ENCODE measurements at places on chromosomes 1 and 21. TPM values are rescaled to one million over a fixed set of nuclear protein-coding genes. Genes with fewer than 3 reads are reported as not detected.
A peak's percentile ranks its signal among the peaks of the same experiment; 100 is the strongest.

Gene AMY2A
- total RNA-seq: not detected

Gene MRPS21
- 75.1 TPM for total RNA-seq

DNA sequence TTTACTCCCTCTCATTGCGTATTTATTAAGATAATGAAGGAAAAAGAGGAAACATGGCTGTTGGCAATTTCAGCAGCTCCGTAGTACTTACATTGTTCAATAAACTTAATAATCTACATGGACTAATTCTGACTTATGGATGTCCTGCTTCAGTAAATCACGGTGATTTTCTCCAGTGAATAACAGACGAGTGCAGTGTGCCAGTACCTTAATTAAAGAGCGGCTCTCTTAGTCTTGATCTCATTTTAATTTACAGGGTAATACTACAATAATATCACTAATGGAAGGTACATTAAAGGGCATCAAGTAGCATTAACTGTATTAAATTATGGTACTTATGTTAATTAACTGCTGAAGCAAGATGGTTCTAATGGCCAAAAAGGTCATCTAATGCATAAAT, 187.2 kb downstream of the NTNG1 start:
- DNase-seq: no peak
- no peak overlapping the region for H3K4me3 ChIP-seq
- no peaks in the 10 kb centered on the region for H3K27me3 ChIP-seq
- H3K36me3 ChIP-seq: no peaks in the 10 kb centered on the region
- H3K4me1 ChIP-seq: peaks cover 8% of the 10 kb centered on the region
- no peak overlapping the region for H3K27ac ChIP-seq

- no peak overlapping the region for H3K4me3 ChIP-seq
- no peaks in the 10 kb centered on the region for H3K4me1 ChIP-seq
- DNase-seq: no peak
- H3K27me3 ChIP-seq: no peaks in the 10 kb centered on the region
- H3K36me3 ChIP-seq: no peaks in the 10 kb centered on the region
- no peak overlapping the region for H3K27ac ChIP-seq
Observed at GRCh38 chr1:171243878-171244277, 4.4 kb upstream of the FMO1 start.

- no peaks in the 10 kb centered on the region for H3K36me3 ChIP-seq
- peaks cover 46% of the 10 kb centered on the region for H3K27me3 ChIP-seq
- H3K27ac ChIP-seq: no peak overlapping the region
- peaks cover 13% of the 10 kb centered on the region for H3K4me1 ChIP-seq
- peak; percentile 93 for DNase-seq
Observed at GRCh38 chr1:21622466-21623315, 46.5 kb downstream of the RAP1GAP start.

- DNase-seq: no peak
- H3K4me3 ChIP-seq: no peak overlapping the region
- no peaks in the 10 kb centered on the region for H3K36me3 ChIP-seq
- no peak overlapping the region for H3K27ac ChIP-seq
Observed at GRCh38 chr1:219215477-219215876, 41.8 kb downstream of the LYPLAL1 start.

All from neural progenitor cell (in vitro differentiated cells).